ENCODE measurements at places on chromosomes 2 and 18. TPM values are rescaled to one million over a fixed set of nuclear protein-coding genes. Genes with fewer than 3 reads are reported as not detected.

DNA sequence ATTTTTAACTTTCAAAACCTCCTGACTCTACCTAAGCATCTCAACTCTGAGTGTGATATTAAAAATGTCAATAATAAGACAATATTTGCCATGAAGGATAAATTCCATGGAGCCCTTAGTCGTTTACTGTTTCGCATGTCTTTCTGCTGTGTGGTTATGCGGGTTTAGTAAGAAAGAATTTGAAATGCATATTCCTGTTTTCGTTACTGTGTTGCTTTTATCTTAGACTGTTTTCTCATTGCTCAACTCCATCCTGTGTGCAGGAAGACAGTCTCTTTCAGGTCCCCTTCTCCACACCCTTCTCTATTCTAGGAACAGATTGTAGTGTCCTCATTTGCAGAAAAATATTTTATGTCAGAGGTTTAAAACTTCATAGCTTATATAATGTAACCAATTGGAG lies 82.5 kb upstream of the MAP3K20 start:
- H3K27me3 ChIP-seq, result peaks cover 16% of the 10 kb centered on the region
- H3K4me1 ChIP-seq, result no peaks in the 10 kb centered on the region
- H3K27ac ChIP-seq, result no peak overlapping the region
- no peaks in the 10 kb centered on the region for H3K36me3 ChIP-seq

DNA sequence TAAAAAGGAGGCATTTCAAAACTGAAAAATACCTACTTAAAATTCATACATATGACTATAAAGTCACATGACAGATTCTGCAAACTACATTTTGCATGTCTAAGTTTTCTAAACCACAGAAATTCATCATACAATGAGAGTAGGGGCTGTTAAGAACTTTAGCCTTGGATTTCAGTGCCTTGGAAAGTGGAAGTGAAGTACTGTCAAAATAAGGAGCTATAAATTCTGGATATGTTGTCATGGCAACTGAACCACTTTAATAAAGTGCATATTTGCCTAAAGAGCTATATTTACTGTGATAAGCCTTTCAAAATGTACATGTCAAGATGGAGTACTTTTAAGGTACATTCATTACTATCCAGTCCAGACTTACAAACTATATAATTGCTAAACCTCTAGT lies 227.1 kb downstream of the RAB3GAP1 start:
- no peak overlapping the region for H3K27ac ChIP-seq
- no peaks in the 10 kb centered on the region for H3K36me3 ChIP-seq
- no peak for DNase-seq
- H3K4me1 ChIP-seq, result no peaks in the 10 kb centered on the region

CABYR gene
- not detected for polyA plus RNA-seq

- H3K4me3 ChIP-seq, result no peak overlapping the region
Measured at GRCh38 chr18:62634458-62634857, 80.9 kb upstream of the PHLPP1 start.

GRCh38 chr2:36404318-36404717 lies 48.7 kb downstream of the CRIM1 start:
- no peaks in the 10 kb centered on the region for H3K36me3 ChIP-seq
- no peak overlapping the region for H3K4me3 ChIP-seq
- no peak overlapping the region for H3K27ac ChIP-seq
- H3K27me3 ChIP-seq, result no peaks in the 10 kb centered on the region

GRCh38 chr2:67323209-67323991 lies 73.7 kb upstream of the ETAA1 start:
- H3K4me1 ChIP-seq, result no peaks in the 10 kb centered on the region
- no peak overlapping the region for H3K4me3 ChIP-seq
- no peaks in the 10 kb centered on the region for H3K36me3 ChIP-seq
- DNase-seq, result no peak
- no peak overlapping the region for H3K27ac ChIP-seq

DNA sequence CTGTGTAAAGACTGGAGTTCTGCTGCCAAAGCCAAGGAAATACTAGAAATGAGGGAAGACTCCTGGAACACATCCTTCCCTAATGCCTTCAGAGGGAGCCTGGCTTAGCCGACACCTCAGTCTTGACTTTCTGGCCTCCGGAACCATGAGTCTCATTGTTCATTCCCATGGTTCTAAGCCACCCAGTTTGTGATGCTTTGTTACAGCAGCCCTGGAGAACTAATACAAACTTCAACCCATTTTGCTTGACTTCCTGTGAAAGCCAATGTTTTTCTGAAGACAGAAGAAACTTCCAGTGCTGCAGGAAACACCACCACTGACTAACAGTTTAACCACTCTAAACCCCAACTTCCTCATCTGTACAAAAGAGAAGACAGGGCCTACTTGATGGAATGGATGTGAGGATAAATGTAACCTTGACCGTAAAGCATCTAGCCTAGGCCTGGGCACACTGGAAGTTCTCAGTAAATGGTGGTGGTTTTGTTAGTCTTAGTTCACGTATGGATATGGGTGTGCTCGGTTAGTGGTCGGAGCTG lies 85.9 kb upstream of the RFX8 start:
- H3K4me1 ChIP-seq, result peaks cover 27% of the 10 kb centered on the region
- DNase-seq, result no peak
- H3K36me3 ChIP-seq, result no peaks in the 10 kb centered on the region
- H3K27me3 ChIP-seq, result peaks cover 9% of the 10 kb centered on the region

- DNase-seq, result no peak
- peaks cover 32% of the 10 kb centered on the region for H3K36me3 ChIP-seq
- no peak overlapping the region for H3K27ac ChIP-seq
- H3K4me1 ChIP-seq, result peaks cover 26% of the 10 kb centered on the region
- H3K27me3 ChIP-seq, result no peaks in the 10 kb centered on the region
Measured at GRCh38 chr2:197416268-197416667, 18.6 kb downstream of the SF3B1 start.

IFIH1 gene
- 7.2 TPM for polyA plus RNA-seq

- H3K27me3 ChIP-seq, result peaks cover 12% of the 10 kb centered on the region
- no peaks in the 10 kb centered on the region for H3K4me1 ChIP-seq
- no peak overlapping the region for H3K27ac ChIP-seq
- H3K4me3 ChIP-seq, result no peak overlapping the region
- DNase-seq, result no peak
Measured at GRCh38 chr2:219433666-219434467, 776 bp upstream of the SPEG start.

UGT1A1 gene
- polyA plus RNA-seq, result not detected

Data from immature natural killer cell (primary cell).